Activated T-helper 1 cell treated with anti-CD3 and anti-CD28 coated beads, Interleukin-2, amount 50 U/mL, for 16 hours (primary cell): ENCODE measurements at places on chromosomes 6 and 20.

DNA sequence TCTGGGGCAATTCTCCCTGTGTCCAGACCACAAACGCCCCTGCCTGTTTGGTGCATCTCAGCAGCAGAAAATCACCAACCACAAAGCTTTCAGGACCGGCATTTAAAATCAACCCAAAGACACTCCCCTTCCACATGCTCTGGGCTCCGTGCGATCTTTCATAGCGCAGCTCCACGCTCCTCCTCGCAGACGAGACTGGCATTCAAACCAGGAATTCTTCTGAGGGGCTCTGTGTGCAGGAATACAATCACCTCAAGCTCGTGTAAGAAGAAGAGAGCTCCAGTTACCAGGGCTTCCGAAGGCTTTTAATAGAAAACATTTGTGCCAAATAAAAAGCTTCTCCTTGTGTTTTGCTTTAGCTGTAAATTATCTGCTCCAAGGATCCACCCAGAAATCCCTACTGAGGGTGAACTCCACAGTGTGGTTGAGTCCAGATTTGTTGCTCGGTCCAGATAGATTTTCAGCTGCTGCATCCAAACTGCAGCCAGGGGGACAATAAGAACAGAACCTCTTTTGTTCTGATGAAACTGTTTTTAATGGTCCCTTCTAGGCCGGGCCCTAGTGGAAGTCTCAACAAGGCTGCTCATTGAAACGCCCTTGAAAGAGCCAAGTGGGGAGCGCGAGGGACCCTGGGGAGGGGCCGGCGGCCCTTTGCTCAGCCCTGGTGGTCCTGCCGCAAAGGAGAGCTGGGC is 16.4 kb upstream of the BMP7 start:
- DNase-seq: no peak

GRCh38 chr20:47343007-47343472 is 13.5 kb downstream of the ZMYND8 start:
- DNase-seq: no peak

DNA sequence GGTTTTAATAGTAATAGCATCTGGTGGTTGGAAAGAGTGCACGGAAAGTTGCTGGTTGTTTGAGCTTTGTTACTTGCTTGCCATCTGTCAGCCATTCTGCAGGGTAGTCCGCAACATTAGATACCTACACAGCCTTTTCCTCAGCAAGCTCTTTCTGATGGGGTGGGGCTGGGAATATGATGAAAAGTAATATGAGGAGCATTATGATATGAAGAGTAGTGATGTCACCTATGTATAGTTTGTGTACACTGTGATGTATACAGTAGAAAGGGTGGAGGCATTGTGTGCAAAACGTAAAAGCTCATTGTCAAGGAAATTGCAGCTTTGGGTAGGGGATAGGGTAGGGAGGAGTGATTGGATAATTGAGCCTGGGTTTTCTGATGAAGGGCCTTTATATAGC is 16.1 kb downstream of the SCAF8 start:
- DNase-seq: no peak

DNA sequence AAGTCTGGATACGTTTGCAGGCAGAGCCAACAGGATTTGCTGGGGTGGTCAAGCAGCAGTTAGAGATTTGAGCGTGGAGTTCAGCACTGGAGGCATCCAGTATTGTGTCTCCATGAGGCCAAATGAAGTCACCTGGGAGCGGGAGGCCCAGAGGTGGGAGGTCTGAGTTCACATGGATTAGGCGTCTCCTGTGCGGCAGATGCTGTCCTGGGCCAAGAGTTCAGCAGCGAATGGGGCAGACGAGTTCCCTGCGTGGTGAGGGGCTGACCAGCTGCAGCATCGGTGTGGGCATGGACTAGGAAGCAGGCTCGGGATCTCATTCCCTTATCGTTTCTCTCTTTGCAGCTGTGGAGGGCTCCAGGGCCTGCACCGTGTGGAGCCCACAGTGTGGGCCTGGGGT is 66.2 kb downstream of the BCAS4 start:
- no peak for DNase-seq

GRCh38 chr20:19967445-19967844 is 49.7 kb upstream of the NAA20 start:
- DNase-seq: no peak

- no peak for DNase-seq
Measured at GRCh38 chr20:63857764-63858392, 3.4 kb upstream of the ABHD16B start.

DNA sequence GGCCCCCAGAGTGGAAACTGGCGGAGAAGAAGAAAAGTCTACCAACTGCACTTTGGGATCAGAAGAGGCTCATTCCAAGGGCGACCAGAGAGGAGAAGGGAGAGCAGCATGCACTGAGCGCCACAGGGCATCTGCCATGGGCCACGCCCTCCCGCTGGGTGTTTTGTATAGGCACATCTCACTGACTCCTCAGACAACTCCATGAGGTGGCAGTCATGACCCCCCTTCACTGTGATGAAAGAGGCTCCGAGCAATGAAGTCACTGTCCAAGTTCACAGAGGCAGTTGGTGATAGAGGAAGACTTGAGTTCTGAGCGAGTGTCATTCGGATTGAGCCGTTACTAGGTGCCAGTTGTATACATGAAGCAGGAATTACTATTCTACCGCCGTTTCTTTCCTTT is 15.4 kb downstream of the BPIFB1 start:
- no peak for DNase-seq

DNA sequence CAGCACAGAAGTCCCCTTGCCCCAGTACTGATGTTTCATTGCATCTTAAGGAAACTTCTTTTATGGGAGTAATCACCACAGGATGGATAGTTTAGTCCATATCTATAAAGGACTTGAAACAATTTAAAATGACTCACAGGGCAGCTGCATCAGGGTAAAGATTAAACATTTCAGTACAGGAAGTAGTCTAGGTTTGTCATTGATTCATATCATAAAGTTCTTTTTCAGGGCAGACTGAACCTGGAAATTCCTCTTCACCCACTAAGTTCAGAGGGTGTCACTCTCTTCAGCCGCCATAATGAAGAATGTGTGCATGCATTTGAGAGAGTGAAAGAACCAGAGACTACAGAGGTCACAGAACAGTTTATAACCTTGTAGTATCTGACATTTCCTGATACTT is 296.3 kb upstream of the JAG1 start:
- DNase-seq: no peak

GRCh38 chr20:25055711-25056495 is 2.0 kb downstream of the ACSS1 start:
- no peak for DNase-seq

DNA sequence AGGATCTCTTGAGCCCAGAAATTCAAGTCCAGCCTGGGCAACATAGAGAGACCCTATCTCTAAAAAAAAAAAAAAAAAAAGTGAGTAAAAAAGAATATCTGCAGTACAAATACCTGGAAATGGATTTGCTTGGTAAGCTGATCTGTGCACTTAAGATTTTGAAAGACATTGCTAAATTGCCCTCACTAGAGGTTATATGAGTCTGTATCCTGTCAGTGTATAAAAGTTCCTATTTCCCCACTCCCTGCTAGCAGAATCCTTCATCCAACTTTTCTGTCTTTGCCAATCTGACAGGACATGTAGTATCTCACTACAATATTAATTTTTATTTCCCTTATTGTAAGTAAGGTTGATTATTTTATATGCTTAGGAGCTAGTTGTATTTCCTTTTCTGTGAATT is 36.1 kb downstream of the BICRAL start:
- DNase-seq: no peak

DNA sequence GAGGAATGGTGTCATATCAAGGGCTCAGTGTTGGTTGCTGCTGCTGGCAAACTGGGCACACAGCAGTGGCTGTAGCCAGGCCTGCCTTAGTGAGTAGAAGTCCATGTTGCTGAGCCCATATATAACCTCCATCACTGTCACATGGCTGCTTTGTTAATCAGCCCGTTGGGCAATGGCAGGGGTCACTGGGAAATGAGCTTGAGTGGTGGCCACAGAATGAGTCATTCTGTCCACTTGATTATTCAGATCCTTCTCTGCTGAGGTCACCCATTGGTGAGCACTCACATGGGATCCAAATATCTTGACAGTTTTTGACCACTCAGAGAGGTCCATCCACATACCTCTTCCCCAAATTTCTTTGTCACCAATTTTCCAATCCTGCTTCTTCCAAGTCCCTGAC is 898.9 kb upstream of the EYS start:
- DNase-seq: no peak

DNA sequence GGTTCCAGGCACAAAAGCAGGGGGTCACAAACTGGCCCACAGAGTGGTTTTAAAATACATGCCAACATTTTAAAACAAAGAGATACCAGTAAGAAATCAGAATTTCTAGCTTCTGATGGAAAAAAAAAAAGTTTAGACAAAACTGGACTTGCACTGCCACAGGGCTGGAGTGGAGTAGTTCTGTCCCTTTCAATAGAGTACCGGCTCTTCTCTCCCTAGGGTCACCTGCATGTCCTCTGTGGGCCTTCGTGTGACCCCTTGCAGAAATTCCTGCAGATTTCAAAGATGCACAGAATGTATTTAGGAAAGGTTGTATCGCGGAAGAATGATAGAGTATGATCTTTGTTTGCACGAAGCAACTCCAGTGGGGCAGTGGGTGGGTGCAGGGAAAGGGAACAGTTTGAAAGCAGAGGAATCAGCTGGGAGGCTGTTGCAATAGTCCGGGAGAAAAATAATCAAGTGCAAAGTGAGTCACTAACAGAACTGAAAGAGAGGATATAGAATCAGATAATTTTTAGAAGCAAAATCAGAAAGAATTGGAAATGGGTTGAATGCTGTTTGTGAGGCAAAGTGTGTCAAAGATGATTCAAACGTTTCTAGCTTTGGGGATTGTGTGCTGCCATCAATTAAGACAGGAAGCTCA is 97.3 kb upstream of the STXBP5 start:
- no peak for DNase-seq

DNA sequence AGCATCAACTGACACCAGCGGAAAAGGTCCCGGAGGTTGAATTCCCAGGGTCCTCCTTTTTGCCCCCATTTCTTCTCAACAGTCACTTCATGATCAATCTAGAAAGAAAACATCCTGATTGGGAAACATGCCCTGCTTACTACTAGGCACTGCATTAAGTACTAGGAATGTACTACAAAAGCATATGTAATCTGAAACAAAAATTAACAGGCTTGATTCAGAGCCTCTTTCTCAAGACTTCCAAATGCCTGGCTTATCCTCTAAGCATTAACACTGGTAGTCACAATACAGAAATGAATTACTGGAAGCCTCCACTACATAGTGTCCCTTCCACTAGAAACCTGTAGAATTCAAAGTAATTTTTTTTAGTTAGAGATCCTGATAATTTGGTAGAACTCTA is 84.5 kb upstream of the LYRM2 start:
- DNase-seq: no peak

- DNase-seq: no peak
Measured at GRCh38 chr20:38242848-38243708, 17.5 kb downstream of the KIAA1755 start.

DNA sequence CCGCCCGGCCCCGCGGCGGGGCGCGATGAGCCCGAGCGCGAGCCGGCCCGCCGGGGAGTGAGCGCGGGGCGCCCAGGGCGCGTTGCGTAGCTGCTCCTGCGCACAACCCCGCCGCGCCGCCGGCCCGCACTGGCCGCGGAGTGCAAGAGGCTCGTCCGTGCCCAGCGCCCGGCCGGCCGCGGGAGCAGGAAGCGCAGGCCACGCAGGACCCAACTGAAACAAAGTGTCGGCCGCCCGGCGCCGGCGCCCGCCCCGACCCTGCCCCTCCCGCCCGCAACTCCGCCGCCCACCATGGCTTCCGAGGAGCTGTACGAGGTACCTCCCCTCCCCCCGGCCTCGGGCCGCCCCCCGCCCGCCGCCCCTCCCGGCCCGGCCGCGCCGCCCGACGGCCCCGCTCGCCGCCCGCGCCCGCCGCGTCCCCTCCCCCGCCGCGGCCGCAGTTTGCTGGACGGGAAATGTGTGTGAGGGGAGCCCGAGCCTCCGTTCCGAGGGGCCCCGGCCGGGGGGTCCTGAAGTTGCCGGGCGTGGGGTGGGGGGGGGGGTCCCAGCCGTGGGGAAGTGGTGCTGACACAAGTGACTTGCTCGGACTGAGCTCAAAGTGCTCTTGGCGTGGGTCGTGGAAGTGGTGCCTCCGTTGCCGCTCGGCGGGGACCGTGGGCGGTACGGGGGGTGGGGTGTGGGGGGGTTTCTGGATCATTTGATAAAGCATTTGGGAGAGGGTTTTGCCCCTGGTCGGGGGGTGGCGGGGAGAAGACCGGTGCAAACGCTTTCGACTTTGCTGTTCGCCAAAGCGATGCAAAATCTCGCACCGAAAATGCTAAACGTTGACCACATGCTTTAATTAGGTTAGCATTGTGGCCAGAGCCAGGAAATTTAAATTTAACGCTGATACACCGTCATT is 539 bp downstream of the CDYL start:
- peak; percentile 27 for DNase-seq

- no peak for DNase-seq
Measured at GRCh38 chr20:62994869-62995281, 11.9 kb downstream of the BHLHE23 start.

- DNase-seq: no peak
Measured at GRCh38 chr20:63228806-63229205, 6.9 kb upstream of the BIRC7 start.

DNA sequence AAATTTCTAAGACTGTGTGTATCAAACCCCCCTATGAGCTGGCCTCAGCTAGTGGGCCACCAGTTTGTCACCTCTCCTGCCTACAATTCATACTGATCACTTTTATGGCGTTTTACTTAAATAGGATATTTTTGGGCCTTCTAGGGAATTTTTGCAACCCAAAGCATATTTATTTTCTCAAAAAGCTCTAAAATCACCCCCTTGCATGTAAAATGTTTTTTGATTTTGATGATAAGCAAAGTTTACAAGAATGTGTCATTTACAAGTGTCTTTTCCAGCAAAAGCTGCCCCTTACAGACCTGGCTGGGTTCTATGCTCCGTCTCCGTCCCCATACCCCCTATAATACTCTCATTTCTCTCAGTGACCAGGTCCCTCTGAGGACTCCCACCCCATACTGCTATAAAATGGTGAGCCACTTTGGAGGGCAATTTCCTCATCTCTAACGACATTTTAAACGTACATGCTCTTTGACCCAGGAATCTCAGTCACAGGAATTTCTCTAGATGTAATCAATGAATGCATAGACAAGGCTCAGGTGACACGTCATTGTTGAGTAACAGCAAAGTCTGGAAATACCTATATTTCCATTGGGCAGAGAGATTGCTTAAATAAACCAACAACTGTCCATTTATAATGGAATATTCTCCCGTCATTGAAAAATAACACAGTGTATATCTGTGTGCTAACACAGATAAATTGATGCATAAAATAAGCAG is 13.9 kb upstream of the OCSTAMP start:
- no peak for DNase-seq

DNA sequence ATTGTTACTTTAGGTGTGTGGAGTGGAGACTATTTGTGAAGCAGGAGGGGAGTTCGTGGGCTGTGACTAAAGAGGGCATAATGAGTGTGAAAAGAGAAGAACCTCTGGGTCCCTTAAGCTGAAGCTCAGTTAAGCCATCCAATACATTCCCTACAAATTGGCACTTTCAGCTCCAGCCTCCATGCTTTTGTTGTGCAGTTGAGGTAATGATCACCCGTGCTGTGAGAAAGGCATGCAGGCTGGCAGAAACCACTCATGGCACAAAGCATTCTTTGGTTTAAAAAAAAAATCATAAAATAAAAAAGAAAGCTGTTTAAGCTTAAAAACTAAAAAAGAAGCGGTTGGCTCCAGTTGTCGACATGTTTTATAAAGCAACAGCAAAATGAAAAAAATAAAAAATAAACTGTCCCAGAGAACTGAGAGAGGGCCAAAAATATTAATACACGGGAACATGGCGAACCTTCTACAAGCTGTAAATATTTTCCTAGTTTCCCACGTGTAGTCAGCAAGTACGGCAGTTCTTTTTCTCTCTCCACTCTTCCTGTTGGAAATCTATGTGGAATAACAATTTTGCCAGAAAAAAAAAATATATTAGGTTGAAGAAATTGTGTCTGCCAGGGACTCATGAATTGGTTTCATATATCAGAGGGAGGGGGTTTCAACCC is 82.2 kb downstream of the ANKRD60 start:
- DNase-seq: no peak
